GM23248 (cell line): ENCODE measurements at places on chromosomes 7 and 10.
A peak's percentile ranks its signal among the peaks of the same experiment; 100 is the strongest.

DNA sequence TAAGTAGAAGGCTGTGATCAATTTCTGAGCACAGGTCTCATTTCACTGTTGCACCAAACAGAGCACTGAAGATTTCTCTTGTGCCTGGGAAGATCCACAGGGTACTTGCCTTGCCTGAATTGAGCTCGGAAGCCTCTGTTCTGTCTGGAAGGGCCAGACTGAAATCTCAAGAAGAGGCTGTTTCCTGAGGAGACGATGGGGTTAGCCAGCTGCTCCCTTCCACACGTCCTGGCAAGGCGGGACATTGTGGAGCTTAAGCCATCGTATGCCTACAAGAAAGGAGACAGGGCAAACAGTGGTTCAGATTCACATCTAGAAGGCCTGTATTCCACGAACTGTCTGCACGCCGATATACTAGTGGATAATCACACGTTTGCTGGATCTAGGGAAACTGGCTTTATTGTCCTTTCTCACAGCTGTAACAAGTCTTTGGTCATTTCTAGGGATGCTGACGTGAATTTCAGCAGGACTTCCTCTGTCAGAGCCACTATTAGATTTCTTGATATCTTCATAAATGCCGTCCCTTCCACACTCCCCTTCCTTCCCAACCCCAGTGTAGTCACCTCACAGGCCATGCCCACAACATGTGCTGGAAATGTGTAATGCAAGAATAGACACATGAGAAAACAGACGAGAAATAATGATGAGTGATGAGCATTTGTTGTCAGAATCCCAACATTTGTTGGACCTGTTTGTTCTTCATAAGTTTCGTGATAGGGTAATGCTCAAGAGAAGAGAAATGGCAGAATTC lies 137.2 kb upstream of the RSU1 start:
- no peak for DNase-seq
- H3K36me3 ChIP-seq, result no peaks in the 10 kb centered on the region
- H3K27ac ChIP-seq, result no peak overlapping the region

DNA sequence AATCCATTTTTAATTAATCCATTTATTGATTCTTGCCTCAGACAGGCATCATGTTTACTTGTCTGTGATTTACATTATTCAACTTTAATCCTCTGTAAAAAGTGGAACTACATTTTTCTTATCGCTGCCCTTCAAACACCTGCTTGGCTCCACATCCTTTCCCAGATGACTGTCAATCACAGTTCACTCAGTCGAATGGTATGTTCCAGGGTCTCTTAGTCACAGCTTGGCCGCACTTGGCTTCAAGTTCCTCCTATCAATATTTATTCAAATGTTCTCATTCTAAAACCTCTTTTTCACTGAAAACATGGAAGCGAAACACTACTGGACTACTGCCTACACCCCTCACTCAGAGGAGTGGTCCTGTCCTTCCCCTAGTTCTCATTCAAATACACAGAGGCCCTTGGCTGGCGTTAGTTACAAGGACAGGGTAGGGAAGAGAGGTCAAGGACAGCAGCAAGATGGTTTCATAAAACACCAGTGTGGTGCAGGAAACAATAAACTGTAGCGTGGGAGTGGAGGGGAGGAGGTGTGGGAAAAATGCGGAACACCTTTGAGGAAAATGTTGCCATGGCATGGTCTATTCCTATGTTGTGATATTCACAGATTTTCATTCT lies 143.2 kb downstream of the USP6NL start:
- H3K36me3 ChIP-seq, result no peaks in the 10 kb centered on the region
- no peaks in the 10 kb centered on the region for H3K27me3 ChIP-seq
- no peak for DNase-seq
- no peak overlapping the region for H3K4me3 ChIP-seq

GRCh38 chr7:12930534-12930933 lies 243.1 kb downstream of the ARL4A start:
- H3K27ac ChIP-seq, result no peak overlapping the region
- no peaks in the 10 kb centered on the region for H3K27me3 ChIP-seq
- DNase-seq, result no peak
- no peaks in the 10 kb centered on the region for H3K4me1 ChIP-seq
- H3K4me3 ChIP-seq, result no peak overlapping the region

DNA sequence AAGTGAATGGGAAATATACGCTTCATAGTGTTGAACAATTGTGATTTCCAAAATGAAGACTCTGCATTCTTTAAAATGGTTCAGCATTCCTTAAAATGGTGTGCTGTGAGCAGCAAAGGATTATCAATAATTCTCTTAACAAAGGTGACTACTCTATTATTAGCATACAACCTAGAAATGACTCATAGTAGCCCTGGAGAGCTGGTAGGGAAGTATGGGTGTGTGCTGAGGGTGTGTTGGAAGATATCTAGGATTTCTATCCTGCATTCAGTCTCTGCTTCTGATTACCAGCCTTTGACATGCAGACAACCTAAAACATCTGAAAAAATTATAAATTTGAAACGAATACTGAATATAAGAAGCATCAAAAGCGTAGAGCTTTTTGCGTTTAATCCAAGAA lies 72.5 kb downstream of the SEMA3D start:
- no peak overlapping the region for H3K27ac ChIP-seq
- no peaks in the 10 kb centered on the region for H3K36me3 ChIP-seq
- no peak overlapping the region for H3K4me3 ChIP-seq
- no peak for DNase-seq
- H3K27me3 ChIP-seq, result no peaks in the 10 kb centered on the region
- H3K4me1 ChIP-seq, result no peaks in the 10 kb centered on the region

DNA sequence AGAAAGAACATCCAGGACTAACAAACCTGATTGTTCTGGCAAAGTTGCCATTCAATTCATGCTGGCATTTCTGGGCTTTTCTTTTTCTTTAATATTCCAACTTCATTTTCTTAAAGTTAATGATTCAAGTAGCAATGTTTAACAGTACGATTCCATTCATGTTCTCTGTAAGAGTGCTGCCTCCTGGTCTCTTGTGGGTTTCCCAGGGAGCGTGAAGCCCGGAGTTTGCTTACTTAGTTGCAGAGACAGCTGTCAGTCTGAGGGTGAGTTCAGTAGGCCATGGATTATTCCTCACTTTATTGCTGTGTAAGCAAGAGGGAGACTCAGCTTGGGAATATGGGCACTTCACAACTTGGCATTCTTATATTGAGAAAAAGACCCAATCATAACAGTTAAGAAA lies 142.2 kb downstream of the TWIST1 start:
- no peak overlapping the region for H3K27ac ChIP-seq
- no peaks in the 10 kb centered on the region for H3K27me3 ChIP-seq
- peaks cover 38% of the 10 kb centered on the region for H3K4me1 ChIP-seq
- DNase-seq, result no peak
- H3K36me3 ChIP-seq, result no peaks in the 10 kb centered on the region
- no peak overlapping the region for H3K4me3 ChIP-seq

DNA sequence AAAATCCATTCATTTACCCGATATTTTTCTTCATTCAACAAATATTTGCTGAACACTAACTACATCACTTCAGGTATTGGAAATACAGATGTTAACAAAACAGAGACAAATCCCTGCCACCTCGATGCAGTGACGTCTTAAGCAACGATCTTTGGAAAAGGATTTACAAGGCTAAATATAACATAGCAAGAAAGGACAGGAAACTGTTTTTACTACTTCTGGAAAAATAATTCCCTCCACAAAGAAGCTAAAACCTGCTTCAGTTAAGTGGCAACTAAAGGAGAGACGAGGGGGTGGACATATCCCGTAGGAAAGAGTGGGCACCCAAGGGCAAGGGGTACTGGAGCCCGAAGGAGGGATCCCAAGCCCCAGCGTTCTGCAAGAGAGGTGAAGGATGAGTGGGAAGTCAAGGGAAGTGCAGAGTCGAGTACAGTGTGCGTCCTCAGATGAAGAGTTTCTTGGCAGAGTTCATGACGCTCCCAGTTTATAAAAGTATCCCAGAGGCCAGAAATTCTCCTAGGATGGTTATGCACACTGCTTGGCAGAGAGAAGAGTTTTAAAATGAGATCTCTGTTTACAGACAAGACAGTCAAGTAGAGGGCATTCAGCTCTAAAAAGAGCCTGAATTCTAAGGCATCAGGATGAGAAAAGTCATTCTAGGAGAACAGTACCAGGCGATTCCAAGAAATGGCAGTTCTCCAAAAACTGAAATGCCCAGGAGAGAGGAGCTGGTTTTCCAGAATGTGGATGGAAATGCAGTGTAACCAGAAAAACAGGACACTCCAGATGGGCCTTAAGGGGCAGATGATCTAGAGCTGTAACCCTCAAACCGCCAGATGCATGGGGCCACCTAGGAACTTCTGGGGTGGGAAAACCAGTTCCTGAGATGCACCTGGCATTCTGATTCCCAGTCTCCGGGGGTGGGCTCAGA lies 97.3 kb downstream of the GRB10 start:
- no peak for DNase-seq
- no peaks in the 10 kb centered on the region for H3K27me3 ChIP-seq
- no peak overlapping the region for H3K27ac ChIP-seq
- no peaks in the 10 kb centered on the region for H3K4me1 ChIP-seq
- no peaks in the 10 kb centered on the region for H3K36me3 ChIP-seq
- no peak overlapping the region for H3K4me3 ChIP-seq

DNA sequence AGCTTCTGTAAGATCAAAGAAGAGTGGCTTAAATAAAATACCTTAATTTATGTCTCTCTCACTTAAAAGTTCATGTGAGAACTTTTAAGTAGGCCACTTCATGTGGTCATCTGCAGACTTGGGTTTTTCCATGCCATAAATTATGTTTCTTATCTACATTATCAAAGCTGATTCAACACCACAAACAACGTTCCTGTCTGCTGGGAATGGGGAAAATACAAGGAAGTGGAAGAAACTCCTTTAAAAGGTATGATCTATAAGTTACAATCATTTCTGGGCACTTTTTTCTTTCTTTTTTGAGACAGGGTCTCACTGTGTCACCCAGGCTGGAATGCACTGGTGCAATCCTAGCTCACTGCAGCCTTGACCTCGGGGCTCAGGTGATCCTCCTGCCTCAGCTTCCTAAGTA lies 16.9 kb upstream of the OTUD1 start:
- H3K27me3 ChIP-seq, result no peaks in the 10 kb centered on the region
- no peak overlapping the region for H3K4me3 ChIP-seq
- no peak overlapping the region for H3K27ac ChIP-seq
- H3K36me3 ChIP-seq, result no peaks in the 10 kb centered on the region
- no peaks in the 10 kb centered on the region for H3K4me1 ChIP-seq

- no peaks in the 10 kb centered on the region for H3K27me3 ChIP-seq
- H3K27ac ChIP-seq, result peak overlapping the region; percentile 98
- peak; percentile 76 for DNase-seq
- H3K36me3 ChIP-seq, result no peaks in the 10 kb centered on the region
Measured at GRCh38 chr7:137977173-137977572, 24.7 kb downstream of the CREB3L2 start.

DNA sequence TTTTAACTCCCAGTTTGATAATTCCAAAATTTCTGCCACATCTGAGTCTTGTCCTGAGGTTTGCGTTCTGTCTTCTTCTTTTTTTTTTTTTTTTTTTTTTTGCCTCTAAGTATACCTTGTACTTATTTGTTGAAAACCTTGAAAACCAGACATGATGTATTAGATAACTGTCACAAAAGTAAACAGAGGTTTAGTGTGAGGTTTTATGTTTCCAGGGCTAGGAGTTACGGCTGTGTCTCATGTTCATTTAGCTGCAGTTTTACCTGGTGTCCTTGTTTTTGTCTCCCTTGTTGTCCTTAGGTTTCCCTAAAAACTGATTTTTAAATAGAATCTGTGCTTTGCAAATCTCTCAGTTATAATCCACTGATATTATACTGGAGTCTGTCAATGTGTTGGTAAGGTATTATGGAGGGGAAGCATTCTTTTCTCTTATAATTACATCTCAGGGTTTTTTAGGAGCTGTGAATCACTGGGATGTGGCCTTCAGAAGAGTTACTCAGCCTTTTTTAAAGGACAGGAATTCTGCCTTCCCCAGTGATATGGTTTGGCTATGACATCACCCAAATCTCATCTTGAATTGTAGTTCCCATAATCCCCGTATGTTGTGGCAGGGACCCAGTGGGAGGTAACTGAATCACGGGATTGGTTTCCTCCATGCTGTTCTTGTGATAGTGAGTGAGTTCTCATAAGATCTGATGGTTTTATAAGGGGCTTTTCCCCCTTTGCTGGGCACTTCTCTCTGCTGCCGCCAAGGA lies 95.0 kb downstream of the CDCA7L start:
- H3K4me1 ChIP-seq, result no peaks in the 10 kb centered on the region
- no peaks in the 10 kb centered on the region for H3K27me3 ChIP-seq
- H3K4me3 ChIP-seq, result no peak overlapping the region
- H3K36me3 ChIP-seq, result no peaks in the 10 kb centered on the region

DNA sequence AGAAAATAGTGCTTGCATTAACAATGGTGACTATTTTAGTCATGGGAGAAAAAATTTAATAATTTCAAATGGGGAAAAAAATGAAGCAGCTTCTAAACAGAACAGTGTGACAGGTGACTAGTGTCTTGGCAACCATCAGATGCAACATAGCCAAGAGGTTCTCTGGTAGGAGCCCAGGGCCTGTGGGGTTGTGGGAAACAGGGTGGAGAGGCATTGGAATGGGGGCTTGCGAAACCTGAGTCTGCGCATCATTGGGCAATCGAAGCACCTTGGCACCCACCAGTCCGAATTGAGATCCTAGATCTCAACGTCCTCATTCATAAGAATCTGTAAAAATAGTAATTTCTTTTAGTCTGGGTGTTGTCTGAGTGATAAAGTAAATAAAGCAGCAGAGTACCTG lies 19.2 kb upstream of the PARD3 start:
- no peak overlapping the region for H3K27ac ChIP-seq
- no peaks in the 10 kb centered on the region for H3K27me3 ChIP-seq

GRCh38 chr7:41886262-41886900 lies 183.5 kb upstream of the INHBA start:
- peak; percentile 95 for DNase-seq
- H3K4me3 ChIP-seq, result peak overlapping the region; percentile 39
- H3K27me3 ChIP-seq, result no peaks in the 10 kb centered on the region
- H3K27ac ChIP-seq, result peak overlapping the region; percentile 91
- no peaks in the 10 kb centered on the region for H3K36me3 ChIP-seq

GRCh38 chr10:24463611-24464426 lies 254.9 kb downstream of the KIAA1217 start:
- peak; percentile 89 for DNase-seq
- peak overlapping the region; percentile 13; the same call in 1 of the 2 replicates for H3K4me3 ChIP-seq
- peak overlapping the region; percentile 92 for H3K27ac ChIP-seq
- peaks cover 60% of the 10 kb centered on the region for H3K4me1 ChIP-seq
- H3K36me3 ChIP-seq, result no peaks in the 10 kb centered on the region

DNA sequence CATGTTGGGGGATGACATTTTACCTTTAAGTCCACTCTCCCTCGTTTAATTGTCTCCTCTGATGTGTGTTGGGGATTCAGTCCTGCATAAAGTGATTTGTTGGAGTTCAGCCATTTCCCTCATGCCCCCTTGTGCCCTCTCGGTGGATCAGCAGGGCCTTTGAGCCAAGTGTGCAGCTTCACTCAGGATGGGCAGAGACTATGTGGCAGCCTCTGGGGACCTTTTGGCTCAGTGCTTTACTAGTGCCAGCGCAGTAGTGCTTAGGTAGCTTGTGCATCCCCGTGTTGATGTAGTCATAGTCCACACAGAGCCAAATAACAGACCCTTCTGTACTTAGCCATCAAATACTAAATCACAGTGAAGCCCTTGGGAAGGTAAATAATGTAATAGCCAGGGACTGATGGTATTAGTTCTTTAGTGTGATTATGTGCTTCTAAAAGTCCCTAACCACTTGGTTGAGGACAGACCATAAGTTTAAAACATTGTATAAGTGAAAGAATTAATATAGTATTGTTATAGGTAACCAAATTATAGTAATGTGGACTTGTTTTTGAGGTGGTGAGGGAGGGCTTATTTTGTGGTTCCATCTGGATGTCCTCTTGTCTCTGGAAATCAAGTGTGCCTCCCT lies 11.4 kb downstream of the BUB3 start:
- DNase-seq, result no peak
- H3K27ac ChIP-seq, result no peak overlapping the region
- H3K4me1 ChIP-seq, result no peaks in the 10 kb centered on the region
- H3K4me3 ChIP-seq, result no peak overlapping the region
- peaks cover 63% of the 10 kb centered on the region for H3K36me3 ChIP-seq
